CD8-positive, alpha-beta memory T cell (primary cell): ENCODE measurements at places on chromosomes 7 and 10.

DNA sequence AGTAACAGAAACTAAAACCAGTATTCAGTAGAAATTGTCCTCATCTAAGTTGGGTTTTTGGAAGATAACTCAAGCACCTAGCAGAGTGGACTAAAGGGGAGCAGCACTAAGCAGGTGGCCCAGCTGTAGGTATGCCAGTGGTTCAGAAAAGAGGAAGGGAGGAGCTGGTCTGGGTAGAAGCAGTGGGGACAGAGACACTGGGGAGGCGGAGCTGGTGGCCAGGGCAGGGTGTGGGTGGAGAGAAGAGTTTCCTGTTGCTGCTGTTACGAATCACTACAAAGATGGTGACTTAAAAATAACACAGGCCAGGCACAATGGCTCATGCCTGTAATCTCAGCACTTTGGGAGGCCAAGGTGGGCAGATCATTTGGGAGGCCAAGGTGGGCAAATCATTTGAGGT, 136.2 kb downstream of the WDR11 start:
- DNase-seq, result no peak

GRCh38 chr7:40717242-40717641, 582.4 kb downstream of the SUGCT start:
- no peak for DNase-seq

DNA sequence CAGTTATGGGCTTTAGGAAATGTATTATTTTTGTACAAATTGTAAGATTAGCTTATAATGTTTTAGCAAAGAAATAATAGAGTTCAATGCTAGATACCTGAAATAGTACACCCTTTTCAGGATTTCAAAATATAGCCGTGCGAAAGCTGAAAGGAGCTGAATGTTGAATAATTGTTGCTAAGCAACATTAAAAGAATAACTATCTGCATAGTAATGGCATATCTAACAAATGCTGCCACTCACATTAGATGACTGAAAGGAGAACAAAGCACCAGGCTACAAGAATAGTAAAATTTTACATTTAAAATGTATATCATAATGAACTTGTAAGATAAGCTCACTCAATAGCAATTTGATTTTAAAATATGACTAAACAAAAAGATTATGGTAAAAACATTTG, 82.5 kb downstream of the SDHAF3 start:
- no peak for DNase-seq

DNA sequence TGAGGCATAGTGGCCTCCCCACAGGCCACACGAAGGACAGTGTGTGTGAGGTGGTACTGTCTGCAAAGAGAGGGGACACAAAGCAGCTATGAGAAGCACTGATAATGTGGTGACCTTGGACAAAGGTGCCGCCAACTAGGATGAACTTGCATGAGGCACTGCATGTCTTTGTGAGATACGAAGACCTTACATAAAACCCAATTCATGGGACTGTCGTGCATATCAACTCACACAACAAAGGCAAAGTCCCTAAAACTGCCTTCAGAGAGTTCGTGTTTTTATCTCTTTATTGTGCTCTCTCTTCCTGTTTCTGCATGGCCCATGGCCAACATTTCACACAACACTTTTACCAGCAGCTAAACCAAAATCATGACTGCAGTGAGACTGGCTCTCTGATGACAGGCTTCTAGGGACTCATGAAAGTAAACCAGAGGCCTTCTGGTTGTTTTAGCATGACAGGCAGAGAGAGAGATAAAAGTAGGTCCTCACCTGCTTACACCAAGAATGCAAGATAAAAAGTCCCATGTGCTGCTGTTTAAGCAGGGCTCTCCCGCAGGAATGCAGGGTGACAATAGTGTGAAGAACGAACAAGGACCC, 347.8 kb downstream of the ELMO1 start:
- DNase-seq, result no peak

GRCh38 chr10:18179891-18180290, 39.7 kb downstream of the CACNB2 start:
- DNase-seq, result no peak

- DNase-seq, result no peak
Observed at GRCh38 chr7:44891791-44892190, 6.5 kb upstream of the PURB start.

GRCh38 chr7:66664590-66665293, 36.1 kb downstream of the KCTD7 start:
- no peak for DNase-seq

GRCh38 chr10:79102498-79102874, 33.7 kb downstream of the ZMIZ1 start:
- no peak for DNase-seq

GRCh38 chr7:29328811-29329210, 134.2 kb downstream of the CHN2 start:
- DNase-seq, result no peak

DNA sequence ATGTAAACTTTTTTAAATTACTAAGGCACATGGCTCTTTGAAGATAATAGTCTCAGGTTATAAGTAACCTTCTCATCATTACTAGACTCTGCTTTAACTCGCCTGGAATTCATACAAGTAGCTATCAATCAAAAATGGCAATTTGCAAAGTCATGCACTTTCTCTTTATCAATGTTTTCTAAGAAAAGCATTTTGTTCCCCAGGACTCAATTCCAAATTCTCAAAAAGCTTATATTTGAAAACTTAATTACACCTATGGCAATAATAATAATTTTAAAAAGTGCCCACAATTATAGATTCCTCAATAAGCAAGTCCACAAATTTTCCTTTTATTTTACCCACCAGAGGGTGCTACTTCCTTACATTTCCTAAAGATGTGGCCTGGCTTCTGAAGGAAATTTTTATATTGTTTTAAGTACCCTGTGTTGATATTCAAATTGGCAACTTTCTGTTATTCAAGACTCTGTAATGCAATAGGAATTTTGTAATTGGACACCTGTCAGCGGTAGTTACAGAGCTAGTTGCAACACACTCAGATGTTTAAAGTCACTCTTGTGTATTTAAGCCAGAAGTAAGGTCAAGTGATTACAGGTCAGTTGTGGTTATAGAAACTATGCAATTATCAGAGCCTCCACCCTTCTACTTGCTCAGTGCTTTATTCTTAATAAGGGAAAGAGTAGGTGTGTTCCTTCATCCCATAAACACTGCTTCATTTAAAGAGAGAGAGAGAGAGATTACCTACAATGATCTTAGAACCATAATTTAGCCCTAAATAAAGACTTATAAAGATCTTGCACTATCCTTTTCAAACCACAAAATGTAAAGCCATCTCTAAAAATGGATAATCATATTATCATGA, 47.1 kb upstream of the HYAL4 start:
- DNase-seq, result no peak

GRCh38 chr10:125689955-125690569, 7.1 kb upstream of the TEX36 start:
- DNase-seq, result no peak
